ENCODE measurements at places on chromosomes 7 and 10.

DNA sequence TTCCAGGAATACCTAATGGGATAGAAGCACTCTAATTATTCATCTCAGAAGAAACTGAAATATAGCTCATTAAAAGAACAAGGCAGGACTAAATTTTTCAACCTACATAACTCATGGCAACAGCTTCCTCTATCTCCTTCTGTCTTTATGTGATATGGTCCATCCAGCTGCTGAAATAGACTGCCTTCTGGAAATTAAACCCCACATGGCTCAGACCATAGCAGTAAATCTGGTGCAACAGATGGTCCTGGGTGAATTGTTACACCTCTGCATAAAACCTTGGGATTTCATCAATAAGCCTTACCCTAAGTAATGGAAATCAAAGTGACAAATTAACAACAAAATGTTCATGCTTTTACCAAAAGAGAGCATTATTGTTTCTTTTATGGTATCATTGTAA lies 205.6 kb upstream of the CSTF2T start:
- no peak for DNase-seq

- DNase-seq, result no peak
Measured at GRCh38 chr7:50246551-50246950, 58.0 kb upstream of the IKZF1 start.

DNA sequence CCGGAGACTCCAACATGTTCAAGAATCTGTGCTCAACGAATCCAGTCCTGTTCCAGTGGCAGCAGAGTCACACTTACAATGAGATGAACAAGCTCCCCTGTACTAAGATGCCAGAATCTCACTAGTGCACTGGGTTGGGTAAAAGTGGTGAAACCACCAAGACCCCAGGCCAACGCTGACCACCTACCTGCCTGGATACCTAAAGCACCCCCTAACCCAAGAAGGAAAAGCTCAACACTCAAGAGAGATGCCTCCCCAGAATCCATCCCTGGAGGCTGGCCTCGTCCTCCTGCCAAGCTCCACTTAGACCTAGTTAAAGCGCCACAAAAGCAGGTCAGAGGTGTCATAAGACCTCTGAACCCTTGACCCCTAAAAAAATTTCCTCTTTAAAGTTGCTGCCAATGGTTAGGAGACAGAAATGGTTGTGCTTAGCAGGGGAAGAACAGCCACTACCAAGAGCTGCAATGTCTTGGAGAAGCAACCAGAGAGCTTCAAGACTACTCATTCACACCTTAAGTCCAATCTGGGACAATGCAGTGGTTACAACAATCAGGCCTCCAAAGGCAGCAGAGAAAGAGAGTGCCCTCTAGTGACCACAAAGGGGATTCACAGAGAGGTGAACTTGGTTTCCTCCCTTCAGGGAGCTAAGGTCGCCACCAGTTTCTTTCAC lies 94.6 kb upstream of the MACROH2A2 start:
- peak; percentile 25 for DNase-seq

- no peak for DNase-seq
Measured at GRCh38 chr10:88624840-88625239, 38.3 kb downstream of the LIPJ start.

- no peak for DNase-seq
Measured at GRCh38 chr7:73773700-73774517, 3.8 kb upstream of the CLDN3 start.

DNA sequence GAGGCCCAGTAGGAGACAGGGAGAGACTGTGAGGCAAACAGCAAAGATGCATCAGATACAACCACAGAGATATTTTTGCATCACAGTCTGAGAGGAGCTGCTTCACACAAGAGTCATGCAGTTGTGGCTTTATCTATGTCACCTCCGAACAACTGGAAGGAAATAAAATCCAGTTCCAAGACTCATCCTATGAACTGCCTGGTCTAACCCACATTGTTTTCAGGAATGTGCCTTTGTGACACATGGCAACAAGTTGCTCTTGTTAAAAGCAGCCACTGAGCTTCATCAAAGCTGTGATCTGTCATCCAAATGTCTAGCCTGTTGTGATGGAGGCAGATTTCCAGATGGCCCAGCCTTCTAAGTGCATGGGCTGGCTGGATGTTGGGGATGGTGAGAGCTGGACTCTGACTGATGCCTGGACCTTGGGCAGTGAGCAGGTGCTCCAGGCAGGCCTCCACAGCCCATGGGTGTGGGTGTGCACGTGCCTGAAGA lies 255.0 kb downstream of the BMPER start:
- DNase-seq, result no peak

DNA sequence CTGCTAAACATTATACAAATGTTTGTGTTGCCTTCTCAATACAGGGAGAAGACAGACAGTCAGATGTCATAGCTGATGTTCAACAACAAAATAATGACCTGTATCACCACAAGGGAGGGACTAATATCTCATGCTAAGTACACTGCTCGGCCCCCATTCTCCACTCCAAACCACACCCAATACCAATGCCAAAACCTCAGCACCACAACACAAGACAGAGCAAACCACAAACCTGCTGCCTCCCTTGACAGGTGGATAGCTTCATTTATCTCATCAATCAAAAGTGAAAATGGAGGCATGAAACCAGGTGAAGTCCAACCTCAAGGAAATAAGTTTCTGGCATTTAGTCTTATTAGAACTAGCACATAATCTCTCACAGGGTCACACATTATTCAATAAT lies 109.5 kb downstream of the PARD3 start:
- no peak for DNase-seq

- no peak for DNase-seq
Measured at GRCh38 chr7:71633551-71634008, 501.6 kb downstream of the GALNT17 start.

- DNase-seq, result no peak
Measured at GRCh38 chr10:114335614-114336013, 68.7 kb downstream of the AFAP1L2 start.

- no peak for DNase-seq
Measured at GRCh38 chr10:5762531-5762930, 50.7 kb downstream of the GDI2 start.

DNA sequence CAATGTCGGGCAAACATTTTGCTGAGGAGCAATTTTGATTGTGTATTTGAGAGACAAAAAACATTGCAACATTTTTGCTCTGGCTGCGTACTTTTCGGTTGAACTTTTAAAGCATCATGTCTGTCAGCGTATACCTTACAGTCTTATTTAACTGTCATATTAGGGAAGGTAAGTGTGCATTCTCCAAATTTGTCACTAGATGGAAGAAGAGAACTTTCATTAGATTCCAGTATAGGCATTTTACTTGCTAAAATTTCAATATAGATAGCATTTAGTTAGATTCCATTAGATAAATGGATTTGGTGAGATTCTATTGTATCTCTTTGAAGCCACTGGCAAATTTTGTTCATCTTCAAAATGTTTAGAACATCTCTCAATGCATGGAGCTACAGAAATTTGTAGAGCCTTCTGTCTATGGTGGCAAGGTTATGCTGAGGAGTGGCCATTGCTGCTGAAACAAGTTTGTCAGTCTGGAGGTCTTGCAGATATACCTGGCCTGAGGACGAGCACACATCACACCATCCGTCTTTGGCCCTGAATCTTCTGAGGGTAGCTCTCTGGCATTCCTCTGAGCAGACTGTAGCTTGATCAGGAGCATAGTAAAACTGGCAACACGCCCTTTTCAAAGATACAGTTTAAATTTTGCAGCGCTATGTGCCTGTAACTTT lies 437.5 kb upstream of the MBL2 start:
- peak; percentile 31 for DNase-seq

DNA sequence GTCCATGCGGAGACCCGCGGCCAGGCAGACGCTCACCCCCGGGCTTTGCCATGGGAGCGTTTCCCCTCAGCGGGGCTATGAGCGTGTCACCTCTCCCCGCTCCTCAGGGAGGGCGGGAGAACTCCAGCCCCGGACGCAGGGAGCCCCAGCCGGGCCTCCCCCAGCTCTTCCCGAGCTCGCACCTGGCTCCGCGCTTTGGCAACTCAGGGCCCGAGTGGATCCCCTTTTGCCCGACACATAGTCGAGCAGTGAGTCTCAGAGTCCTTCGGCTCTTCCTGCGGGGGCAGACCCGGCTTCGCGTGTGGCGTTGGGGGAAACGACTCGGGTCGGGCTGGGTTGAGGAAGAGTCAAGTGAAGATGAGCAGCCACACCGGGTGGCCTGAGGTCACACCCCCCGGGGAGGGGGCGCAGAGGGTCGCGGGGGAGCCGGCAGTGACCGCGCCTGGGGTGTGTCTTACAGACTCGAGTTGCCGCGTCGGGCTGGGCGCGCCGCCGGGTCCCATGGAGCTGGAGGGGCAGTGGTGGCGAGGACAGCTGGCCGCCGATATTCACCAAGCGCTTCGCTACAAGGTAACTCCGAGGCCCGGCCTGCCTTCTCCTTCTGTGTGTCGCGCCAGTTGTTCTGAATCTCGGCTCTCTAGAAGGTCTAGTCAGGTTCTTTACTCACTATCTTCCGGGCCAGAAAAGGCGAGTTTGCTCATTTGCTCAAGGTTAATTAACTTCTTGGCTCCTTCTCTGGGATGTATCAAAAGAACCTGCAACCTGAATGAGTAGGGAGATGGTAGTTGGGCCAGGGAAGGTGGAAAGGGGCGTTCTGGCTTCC lies 721 bp downstream of the CCNJ start:
- peak; percentile 23 for DNase-seq

- no peak for DNase-seq
Measured at GRCh38 chr7:151592868-151593486, 73.3 kb upstream of the RHEB start.

GRCh38 chr10:123995461-123996131 lies 97.8 kb downstream of the CHST15 start:
- DNase-seq, result no peak

GRCh38 chr7:3134745-3135144 lies 91.1 kb upstream of the CARD11 start:
- DNase-seq, result no peak

DNA sequence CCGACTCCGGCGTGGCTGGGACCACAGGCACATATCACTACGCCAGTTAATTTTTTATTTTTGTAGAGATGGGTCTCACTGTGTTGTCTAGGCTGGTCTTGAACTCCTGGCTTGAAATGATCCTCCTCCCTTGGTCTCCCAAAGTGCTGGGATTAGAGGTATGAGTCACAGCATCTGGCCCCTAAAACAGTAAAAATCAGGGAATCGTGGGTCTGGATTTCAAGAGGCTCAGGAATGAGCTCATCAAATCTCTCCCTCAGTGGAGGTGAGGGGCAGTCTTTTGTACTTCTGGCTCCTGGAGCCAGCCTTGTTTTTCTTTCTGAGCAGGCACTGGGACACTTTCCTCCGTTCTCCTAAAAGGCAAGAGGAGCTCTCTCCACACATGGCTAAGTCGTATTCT lies 32.1 kb upstream of the RHEB start:
- DNase-seq, result no peak

GRCh38 chr10:3554121-3554522 lies 230.9 kb downstream of the KLF6 start:
- no peak for DNase-seq

- DNase-seq, result no peak
Measured at GRCh38 chr10:72201293-72201692, 14.5 kb upstream of the ANAPC16 start.

DNA sequence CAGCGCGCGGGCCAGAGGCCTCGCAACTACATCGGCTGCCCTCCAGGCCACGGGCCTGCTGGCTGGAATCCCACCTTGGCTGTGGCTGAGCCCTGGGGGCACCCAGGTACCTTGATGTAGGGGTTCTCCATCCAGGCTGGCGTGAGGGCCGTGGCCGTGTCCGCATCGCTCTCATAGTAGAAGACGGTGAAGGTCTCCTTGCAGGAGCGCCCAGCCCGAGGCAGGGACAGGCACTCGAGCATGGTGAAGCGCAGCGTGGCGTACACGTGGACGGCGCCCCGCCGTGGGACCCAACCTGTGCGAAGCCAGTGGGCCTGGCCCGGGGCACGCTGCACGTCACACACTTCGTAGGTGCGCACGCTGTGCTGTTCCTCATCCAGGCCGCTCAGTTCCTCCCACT lies 3.8 kb downstream of the EPHB4 start:
- no peak for DNase-seq
